CD4-positive, alpha-beta T cell treated with Interleukin-12 subunit alpha and Interleukin-12 subunit beta, for 1 hour (primary cell): ENCODE measurements at places on chromosomes 5 and 9.

DNA sequence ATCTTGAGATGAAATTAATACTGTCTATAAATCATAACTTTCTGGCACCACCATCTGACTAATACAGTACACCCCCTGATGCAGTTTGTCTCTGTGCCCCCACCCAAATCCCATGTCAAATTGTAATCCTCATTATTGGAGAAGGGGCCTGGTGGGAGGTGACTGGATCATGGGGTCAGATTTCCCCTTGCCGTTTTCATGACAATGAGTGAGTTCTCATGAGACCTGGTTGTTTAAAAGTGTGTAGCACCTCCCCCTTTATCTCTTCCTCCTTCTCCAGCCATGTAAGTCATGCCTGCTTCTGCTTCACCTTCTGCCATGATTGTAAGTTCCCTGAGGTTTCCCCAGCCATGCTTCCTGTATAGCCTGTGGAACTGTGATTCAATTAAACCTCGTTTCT is 78.7 kb upstream of the CDH6 start:
- no peak for DNase-seq

GRCh38 chr5:2335733-2336515 is 415.6 kb downstream of the IRX2 start:
- no peak for DNase-seq

- DNase-seq, result no peak
Observed at GRCh38 chr9:129183495-129184218, 5.6 kb upstream of the IER5L start.

GRCh38 chr5:137142346-137142745 is 356.8 kb downstream of the SPOCK1 start:
- no peak for DNase-seq

- no peak for DNase-seq
Observed at GRCh38 chr5:38202741-38203140, 55.6 kb upstream of the EGFLAM start.

DNA sequence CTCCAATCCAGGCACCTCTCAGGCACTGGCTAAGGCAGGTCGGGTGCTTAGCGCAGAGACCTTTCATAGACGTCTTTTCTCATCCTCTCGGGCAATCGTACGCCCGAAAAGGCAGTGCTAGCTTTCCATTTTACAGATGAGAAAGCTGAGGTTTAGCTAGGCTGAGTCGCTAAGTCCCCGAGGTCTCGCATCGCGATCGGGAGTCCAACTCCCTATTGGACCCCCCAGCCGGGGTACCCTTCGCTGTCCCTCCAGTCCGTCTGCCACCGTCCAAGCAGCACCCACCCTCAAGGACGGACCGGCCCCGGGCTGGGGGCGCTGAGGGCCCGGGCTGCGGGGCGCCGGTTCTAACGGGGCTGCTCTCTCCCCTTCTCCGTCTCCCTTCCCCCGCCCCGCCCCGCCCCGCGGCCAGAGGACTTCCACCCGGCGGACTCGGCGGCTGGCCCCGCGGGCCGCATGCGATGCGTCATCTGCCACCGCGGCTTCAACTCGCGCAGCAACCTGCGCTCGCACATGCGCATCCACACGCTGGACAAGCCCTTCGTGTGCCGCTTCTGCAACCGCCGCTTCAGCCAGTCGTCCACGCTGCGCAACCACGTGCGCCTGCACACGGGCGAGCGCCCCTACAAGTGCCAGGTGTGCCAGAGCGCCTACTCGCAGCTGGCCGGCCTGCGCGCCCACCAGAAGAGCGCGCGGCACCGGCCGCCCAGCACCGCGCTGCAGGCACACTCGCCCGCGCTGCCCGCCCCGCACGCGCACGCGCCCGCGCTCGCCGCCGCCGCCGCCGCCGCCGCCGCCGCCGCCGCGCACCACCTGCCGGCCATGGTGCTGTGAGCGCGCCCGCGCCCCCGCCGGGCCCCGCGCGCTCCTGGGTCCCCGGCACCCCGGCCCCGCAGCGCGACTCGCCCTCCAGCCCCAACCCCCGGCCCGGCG is 12.5 kb upstream of the EXOSC2 start:
- peak; percentile 62 for DNase-seq

GRCh38 chr5:180492226-180492903 is 1.8 kb upstream of the CNOT6 start:
- no peak for DNase-seq

DNA sequence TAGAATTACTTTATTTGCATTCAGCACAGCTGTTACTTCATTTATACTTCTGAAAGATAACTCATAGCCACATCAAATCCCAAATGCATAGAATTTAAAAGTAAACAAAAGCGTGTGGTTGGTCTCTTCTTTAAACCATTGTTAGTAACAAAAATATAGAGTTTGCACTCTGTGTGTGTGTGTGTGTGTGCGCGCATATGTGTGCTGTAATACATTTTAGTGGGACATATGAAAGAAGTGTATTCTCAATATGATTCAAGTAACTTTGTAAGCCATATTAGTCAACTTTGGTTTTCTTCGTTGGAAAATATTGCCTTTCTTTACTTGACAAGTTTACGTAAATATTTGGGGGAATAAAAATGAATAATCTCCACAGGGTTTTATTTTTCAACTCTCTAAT is 106.1 kb upstream of the PRRC1 start:
- DNase-seq, result no peak

DNA sequence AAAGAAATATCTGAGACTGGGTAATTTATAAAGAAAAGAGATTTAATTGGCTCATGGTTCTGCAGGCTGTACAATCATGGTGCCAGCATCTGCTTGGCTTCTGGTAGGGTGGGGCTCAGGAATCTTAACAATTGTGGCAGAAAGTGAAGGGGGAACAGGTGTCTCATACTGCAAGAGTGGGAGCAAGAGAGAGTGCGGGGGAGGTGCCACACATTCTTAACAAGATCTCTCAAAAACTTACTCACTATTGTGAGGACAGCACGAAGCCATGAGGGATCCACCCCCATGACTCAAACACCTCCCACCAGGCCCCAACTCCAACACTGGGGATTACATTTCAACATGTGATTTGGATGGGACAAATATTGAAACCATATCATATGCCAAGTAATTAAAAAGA is 70.1 kb upstream of the PANK3 start:
- no peak for DNase-seq

DNA sequence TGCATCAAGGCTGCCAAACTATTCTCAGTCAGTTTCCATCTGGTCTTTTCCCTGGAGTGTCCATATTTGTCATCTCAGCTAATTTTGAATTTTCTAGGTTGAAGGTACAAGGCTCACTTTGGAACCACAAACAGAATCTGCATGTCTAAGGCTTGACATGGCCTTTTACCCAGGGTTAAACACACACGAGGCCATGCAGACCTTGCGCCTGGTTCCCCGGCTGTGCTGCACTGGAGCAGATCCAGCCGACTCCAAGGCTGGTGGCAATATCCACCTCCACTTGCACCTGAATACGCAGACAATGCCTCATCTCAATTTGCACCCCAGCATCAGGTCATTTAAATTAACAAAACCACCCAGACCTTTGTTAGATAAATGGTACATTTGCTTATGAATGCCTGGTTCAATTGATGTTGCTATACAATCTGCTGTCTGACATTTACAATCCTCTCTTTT is 276.2 kb downstream of the HSPA4 start:
- DNase-seq, result no peak

DNA sequence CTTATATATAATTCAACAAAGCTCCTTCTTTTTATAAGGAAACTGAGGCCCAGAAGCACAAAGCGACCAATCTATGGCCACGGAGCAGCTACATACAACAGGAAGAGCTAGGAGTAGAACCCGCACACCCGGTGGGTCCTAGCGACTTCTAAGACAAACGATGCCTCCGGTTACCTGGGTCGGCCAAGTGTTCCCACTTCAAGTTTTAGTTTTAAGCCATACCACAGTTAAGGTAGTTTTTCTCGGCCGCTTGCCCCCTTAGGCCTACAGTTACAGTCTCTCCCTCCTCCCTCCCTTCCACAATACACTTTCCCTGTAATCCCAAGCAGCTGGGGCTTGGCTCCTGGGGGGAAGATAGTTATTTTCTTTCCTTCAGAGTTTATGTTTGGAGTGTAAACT is 533 bp downstream of the SREK1IP1 start:
- no peak for DNase-seq

DNA sequence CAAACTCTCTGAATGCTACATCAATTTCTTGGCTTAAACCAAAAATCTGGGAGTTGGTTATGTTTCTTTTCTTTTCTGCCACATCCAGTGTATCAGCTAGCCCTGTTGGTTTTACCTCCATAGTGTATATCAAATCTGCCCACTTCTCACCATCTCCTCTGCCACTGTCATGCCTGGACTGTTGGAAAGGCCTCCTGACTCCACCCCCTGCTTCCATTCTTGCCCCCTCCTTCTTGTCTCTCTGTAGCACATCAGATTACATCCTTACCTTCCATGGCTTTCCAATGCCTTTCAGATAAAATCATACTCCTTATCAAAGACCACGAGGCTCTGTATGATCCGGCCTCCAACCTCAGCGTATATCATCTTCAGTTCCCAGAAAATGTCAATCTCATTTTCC is 35.4 kb downstream of the STXBP1 start:
- no peak for DNase-seq

- DNase-seq, result no peak
Observed at GRCh38 chr5:33049842-33050241, 338.7 kb downstream of the NPR3 start.

GRCh38 chr9:133876144-133876543 is 116.0 kb downstream of the VAV2 start:
- DNase-seq, result no peak

- DNase-seq, result no peak
Observed at GRCh38 chr9:88435336-88435735, 47.1 kb downstream of the SPIN1 start.

DNA sequence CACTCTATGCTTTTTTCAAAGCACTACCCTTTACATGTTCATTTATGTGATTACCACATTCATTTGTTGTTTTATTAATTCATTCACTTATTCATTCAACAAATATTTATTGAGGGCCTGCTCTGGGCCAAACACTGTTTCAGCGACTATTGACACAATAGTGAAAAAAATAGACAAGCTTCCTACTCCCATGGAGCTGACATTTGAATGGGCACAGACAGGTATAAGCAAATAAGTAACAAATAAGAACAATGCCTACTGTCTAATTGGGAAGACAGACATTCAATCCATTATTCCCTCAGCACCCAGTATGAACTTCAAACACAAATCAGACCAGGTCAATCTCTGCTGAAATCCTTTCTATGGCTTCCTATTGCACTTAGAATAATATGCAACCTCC is 156.9 kb upstream of the NR3C1 start:
- DNase-seq, result no peak

GRCh38 chr9:112863214-112863613 is 27.5 kb downstream of the SLC46A2 start:
- no peak for DNase-seq

- no peak for DNase-seq
Observed at GRCh38 chr5:126448720-126449119, 25.5 kb downstream of the GRAMD2B start.

GRCh38 chr5:143434261-143435209 is 31.0 kb upstream of the NR3C1 start:
- DNase-seq, result peak; percentile 67

DNA sequence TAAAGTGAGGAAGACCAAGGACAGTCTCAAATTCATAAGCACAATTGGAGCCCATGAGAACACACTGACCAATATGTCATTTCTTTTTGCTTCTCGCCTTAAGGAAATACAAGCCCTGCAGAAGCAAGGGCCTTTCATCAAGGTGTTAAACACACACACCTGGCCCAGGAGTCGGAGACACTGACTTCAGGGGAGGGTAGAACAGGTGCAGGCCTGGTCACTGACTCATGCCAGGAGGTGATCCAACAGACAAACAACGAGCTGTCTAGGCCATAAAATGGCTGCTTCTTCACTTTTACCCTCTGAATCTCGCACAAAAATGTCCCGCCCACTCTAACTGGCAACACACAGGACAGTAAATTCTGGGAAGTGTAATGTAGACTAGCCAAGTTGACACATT is 62.7 kb downstream of the RGMB start:
- DNase-seq, result no peak

DNA sequence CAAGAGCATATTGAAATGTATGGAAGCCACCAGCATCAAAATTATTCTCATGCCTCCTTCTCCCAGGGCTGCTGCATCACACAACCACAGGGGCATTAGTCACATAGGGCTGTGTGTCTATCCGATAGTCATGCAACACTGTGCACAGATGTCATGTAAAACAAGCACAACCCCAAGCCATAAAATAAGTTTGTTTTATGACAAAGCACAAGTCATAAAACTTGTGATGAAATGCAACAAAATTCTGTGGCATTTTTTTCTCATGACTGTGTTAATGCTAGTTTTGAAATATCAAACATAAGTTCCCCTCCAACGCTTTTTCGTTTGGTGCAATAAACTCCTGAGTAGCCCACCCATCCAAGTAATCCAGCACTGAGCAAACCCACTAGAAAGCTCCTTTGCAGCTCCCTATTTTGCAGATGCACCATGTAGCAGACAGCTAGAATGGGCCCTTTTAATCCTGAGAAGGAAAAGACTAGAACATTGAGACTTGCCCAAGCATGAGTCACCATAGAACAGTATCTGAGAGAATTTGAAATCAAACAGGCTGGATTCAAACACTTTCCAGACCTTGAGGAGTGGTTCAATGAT is 93.3 kb upstream of the ZNF366 start:
- no peak for DNase-seq

DNA sequence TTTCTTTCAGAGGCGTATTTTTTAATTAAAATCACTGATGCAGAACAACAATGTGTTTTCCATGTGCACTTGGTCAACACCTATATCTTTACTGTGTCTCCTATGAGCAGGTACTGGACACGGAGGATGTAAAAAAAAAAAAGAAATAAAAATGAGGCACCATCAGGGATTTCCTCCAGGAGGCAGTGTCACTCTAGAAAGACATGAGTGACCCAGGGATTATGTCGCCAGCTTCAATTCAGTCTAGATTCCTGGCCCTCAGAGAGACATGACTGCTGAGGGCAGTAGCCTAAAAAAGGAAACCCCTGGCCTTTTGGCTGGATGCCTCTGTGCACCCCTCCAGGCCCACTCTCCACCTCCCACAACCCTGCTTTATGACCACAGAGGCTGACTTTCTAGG is 18.3 kb upstream of the IL33 start:
- DNase-seq, result no peak

DNA sequence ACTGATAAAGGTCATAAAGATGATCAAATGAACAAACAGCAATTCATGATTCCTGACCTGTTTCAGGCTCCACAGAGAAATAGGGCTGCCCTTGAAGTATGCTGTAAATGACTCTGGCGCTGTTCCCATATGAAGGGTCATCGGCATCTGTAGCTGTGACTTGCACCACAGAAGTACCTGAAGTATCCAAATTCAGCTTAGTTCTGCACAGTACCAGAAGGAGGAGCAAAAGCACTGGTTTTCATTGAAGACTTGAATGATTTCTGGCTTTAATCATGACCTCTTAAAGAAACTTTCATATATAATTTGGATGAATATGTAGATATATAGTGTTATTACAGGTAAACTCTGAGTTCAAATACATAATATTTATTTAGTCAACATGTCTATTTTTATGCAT is 109.1 kb downstream of the CDH10 start:
- DNase-seq, result no peak

GRCh38 chr5:173065155-173065554 is 9.0 kb downstream of the CREBRF start:
- DNase-seq, result peak; percentile 4
